ENCODE measurements at places on chromosomes 6 and 20.

- no peak for DNase-seq
Observed at GRCh38 chr6:169957351-169957963, 206.0 kb downstream of the ERMARD start.

- no peak for DNase-seq
Observed at GRCh38 chr6:162273986-162274385, 453.6 kb downstream of the PRKN start.

DNA sequence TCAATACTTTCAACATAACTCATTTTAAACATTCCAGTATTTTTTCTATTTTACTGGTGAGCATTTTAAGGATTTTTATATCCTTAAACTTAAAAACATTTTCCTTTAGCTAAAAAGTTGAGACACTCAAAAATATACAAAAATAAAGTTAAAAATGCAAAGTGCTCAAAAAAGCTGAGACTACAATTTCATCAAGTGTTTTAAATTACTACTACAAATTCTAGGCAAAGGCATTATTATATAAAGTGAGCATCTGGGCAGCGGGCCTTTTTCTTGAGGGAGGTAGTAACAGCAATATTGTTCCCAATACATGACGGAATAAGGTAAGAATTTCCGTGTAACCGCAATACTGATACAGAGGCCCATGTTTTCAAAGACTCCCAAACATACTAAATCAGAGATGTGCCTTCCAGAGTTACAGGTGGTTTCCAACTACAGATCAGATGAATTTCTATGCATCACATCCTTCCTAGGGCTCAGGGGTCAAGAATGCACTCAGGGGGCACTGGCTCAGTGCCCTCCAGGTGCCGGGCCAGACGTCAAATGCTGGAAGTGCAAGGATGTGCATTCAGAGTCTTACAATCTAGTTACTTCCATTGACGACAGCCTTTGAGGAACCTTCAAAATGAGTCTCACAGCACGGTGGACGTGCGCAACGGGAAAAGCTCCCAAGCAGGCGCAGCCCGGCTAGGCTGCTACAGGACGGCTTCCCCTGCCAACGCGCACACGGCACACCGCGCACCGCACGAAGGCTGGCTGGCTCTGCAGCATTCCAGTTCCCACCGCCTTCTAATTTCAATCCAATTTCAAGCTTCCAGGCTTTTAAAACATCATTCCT, 1.7 kb downstream of the PHF10 start:
- DNase-seq: no peak

GRCh38 chr6:147675281-147675680, 166.8 kb downstream of the SAMD5 start:
- no peak for DNase-seq

DNA sequence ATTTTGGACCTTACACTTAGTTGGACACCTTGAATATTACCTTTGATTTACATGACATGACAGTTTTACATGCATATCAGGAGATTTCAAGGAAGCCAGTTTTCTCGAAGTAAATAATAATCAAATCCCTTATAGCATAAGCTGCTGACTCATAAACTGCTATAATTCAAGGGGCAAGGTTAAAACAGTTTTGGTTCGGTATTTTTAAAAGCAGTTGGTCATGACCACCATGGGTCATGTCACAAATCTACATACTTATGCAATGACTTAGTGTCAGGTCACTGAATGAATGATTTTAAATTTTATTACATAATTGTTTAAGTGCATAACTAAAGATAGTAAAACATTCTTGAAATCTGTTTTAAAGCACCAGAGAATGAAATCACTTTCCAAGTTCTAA, 158.0 kb downstream of the DST start:
- DNase-seq: no peak

GRCh38 chr20:49557449-49557848, 10.5 kb downstream of the PTGIS start:
- DNase-seq: no peak

DNA sequence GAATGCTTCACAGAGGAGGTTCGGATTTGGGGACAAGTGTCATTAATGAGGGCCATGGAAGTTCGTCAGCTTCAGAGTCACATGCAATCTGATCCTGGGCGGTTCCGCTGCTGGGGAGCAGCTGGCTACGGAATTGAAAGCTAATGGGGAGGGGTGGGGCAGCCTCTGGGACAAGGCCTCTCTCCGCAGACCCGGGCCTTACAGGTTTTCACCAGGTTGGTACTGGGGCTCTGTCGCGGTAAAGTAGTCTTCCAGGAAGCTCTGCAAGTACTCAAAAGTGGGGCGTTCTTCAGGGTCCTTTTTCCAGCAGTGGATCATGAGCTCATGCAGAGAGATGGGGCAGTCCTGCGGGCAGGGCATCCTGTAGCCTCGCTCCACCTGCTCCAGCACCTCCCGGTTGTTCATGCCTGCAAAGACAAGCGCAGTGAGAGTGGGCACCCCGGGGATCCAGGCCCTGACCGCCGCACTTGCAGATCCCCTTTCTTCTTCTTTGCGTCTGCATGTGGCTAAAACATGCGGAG, 55.9 kb upstream of the TRAF3IP2 start:
- no peak for DNase-seq

GRCh38 chr20:51497542-51498467, 44.7 kb downstream of the NFATC2 start:
- no peak for DNase-seq

- no peak for DNase-seq
Observed at GRCh38 chr6:137602313-137603197, 108.4 kb upstream of the OLIG3 start.

- no peak for DNase-seq
Observed at GRCh38 chr6:145863988-145864616, 49.5 kb upstream of the FBXO30 start.

- no peak for DNase-seq
Observed at GRCh38 chr20:3275966-3276679, 37.1 kb upstream of the SLC4A11 start.

DNA sequence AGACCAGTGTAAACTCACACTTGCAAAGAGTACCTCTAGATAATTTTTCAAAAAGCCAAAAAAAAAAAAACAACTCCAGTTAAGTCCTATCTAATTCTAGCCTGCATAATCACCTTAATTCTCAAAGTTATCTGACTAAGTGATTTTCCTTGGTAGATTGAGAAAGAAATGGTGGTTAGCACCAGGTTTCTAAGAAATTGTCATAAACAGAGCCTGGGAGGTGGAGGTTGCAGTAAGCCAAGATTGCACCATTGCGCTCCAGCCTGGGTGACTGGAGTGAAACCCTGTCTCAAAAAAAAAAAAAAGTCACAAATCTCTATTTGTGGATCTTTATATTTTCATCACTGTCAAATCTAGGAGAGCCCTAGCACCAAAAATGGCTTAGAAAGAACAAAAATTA, 8.9 kb downstream of the FBXO5 start:
- no peak for DNase-seq

DNA sequence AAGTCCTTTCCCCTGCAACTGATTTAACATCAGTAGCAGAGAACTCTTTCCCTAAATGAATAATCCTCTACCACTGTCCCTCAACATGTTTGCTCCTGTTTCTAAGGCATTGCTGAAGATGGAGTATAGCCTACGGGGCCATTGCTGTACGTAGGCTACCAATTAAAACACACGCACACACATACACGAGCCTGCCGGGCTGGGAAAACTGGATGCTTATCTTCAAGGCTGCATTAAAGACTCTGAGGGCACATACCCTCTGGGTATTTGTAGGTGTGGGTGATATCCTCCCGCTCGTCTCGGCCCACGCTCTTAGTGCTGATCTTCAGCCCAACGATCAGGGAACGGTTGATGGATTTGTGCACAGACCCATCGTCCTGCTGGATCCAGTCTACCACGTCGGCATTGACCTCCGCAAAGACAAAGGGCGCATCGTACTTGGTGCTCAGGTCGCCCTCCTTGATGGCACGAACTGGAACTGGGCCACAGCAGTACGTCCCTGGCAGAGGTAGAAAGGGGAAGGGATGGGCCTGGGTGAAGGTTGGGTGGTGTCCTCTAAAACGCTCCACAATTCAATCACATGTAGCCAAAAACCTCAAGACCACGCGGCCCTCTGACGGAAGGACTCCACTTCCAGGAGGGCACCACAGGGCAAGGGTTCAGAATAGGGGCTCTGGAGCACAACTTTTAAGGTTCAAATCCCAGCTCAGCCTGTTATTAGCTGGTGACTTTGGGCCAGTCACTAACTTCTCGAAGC, 25.7 kb downstream of the TGM2 start:
- DNase-seq: no peak

GRCh38 chr20:39893003-39893685, 795.9 kb downstream of the MAFB start:
- DNase-seq: no peak

DNA sequence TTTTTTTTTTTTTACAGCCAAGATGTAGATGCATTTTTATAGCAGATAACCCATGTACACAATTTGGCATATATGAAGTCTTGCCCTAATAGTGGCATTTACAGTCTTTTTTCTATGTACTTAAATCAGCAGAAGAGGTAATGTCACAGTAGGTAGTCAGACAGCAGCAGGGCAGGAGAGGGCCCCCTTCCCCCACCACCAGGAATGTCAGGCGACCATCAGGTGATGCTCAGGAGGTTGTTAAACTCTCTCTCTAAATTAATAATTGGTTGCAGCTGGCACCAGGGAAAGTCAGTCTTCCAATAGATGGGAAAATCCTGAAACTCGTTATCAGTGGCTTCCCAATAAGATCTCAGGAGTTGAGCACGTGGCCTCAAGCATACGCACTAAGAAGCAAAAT, 188.0 kb upstream of the ADGRB3 start:
- DNase-seq: no peak

- no peak for DNase-seq
Observed at GRCh38 chr6:143271024-143271423, 179.5 kb downstream of the ADAT2 start.

GRCh38 chr20:43710370-43711044, 16.3 kb downstream of the GTSF1L start:
- DNase-seq: no peak

DNA sequence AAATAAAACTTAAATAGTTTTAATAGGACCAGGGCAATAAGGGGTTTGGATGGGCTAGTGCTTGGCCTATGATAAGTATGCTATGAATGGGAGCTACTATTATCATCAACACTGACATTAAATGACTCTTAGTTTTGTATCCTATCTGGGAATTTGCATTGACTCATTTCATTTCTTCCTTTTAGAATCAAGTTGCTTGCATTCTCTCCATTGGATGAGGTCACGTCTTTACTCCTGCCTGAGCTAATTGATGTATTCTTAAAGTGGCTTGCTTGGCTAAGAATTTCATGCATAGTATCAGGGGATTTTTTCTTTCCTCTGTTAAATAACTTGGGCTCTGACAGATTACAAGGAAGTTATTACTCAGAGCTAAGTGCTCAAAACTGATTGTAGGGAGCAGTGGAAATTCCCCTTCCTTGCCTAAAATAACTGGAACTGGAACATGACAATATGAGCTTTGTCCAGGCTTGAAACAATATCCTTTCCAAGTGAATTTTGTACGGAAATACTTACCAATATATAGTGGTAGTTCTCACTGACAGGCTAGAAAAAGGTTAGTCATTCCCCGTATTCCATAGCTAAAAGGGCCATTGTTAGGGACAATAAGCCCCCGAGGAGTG, 169.9 kb downstream of the BCAS1 start:
- DNase-seq: no peak

DNA sequence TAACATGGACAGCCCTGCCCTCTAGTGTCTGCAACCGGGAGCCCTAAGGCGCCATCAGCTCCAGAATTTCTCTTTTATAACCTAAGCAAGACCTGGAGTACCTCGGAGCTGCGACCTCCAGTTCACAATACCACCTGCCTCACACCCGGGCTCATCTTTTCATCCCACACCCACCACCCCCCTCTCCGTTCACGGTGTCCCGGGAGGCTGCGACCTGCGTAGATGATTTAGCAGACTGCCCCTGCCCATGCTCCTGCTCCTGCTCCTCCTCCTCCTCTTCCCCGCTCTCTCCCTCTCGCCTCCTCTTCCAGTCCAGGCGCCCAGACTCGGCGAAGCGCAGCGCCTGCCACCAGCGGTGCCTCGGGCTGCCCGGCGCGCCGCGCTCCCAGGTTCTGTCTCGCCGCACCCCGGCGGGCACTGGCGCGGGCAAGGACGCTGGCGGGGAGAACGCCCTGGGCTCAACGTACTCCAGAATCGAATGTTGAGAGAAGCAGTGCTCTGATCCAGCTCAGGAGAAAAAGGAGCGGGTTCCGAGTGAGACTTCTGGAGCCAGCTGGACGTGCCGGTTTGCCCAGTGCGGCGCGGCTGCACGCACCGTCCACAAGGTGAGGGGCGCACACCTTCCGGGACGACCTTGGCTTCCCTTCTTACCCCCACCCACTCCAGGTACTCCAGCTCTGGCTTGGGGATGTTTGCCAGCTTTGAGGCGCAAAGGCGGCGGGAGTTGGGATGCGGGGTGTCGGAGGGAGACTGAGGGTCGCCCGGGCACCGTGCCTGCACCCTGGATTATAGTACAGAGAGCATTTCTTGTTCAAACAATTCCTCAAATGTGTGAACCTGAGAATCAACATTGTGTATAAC, at the start of gene HTR1E:
Gene HTR1E (plus strand): TSS at position 310 of the 861 bp plus-strand sequence. CDS start 77,807 bp downstream, outside the sequence.
- DNase-seq: no peak

DNA sequence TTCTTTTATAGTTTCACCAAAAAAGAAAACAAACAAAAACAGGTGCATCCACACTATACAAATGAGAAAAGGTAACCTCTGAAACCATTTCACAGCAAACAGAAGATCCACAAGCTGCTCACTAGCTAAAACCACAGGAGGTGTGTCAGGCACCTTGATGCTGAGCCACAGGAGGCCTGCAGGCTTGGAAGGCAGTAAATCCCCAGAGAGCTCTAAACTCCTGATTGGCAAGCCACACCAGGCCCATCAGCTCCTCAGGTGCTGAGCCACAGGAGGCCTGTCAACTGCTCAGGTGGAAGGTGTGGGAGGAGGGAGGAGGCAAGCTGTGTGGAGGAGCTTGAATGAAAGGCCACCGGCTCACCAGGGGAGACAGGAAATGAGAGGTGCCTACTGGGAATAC, 273.0 kb downstream of the PKHD1 start:
- DNase-seq: no peak

DNA sequence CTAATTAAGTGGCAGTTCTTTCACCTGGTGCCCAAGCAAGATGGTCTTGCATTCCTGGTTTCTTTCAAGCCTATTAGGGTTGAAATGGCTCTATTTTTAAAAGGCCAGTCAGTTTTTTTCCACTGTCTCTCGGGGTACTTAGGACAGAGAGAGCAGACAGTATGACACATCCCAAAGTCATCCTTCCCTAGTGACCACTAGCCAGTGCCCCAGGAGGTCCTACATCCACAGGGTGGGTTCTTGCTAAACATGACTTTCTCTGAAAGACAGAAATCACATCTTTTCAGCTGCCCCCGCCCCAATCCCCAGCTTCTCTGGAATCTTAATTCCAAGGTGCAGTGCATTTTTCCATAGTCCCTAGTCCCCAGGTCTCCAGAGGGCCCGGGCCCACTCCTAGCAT, 192.4 kb downstream of the SLC24A3 start:
- no peak for DNase-seq

GRCh38 chr6:57294862-57295445, 22.5 kb upstream of the PRIM2 start:
- no peak for DNase-seq

- DNase-seq: no peak
Observed at GRCh38 chr6:26272171-26272637, 92.8 kb upstream of the BTN3A2 start.

- DNase-seq: no peak
Observed at GRCh38 chr20:63492982-63493381, 5.9 kb downstream of the EEF1A2 start.

Data from esophagus squamous epithelium (tissue), 5 donors.